ENCODE measurements at places on chromosomes 3 and 15.

- no peak for DNase-seq
Measured at GRCh38 chr15:63146684-63147083, 10.6 kb downstream of the RPS27L start.

GRCh38 chr15:47415539-47415971 is 301.8 kb upstream of the SEMA6D start:
- DNase-seq, result no peak

- DNase-seq, result no peak
Measured at GRCh38 chr15:68582864-68583263, 4.1 kb downstream of the CORO2B start.

GRCh38 chr3:23174426-23175039 is 28.6 kb upstream of the UBE2E2 start:
- no peak for DNase-seq

DNA sequence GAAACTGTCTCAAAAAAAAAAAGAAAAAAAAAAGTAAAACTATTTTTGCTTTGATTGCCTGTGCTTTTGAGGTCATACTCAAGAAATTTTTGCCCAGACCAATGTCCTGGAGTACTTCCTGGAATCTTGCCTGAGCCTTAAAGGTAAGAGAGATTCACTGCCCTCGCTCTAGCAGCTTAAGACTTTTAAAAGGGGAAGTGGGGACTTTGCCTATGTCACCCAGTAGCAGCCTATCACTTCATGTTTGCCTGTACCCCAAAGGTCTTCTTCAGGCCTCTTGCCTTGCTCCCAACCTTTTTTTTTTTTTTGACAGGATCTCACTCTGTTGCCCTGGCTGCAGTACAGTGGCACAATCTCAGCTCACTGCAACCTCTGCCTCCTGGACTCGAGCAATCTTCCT is 18.9 kb upstream of the GOLGB1 start:
- no peak for DNase-seq

DNA sequence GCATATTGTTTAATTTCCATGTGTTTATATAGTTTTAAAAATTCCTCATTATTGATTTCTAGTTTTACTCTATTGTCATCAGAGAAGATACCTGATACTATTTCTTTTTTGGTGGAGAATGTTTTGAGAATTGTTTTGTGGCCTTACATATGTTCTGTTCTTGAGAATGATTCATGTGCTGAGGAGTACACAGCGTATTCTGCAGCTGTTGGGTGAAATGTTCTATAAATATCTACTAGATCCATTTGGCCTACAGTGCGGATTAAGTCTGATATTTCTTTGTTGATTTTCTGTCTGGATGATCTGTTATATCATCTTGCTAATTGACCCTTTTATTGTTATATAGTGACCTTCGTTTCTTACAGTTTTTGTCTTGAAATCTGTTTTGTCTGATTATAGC is 109.7 kb downstream of the UBE2E2 start:
- DNase-seq, result no peak

DNA sequence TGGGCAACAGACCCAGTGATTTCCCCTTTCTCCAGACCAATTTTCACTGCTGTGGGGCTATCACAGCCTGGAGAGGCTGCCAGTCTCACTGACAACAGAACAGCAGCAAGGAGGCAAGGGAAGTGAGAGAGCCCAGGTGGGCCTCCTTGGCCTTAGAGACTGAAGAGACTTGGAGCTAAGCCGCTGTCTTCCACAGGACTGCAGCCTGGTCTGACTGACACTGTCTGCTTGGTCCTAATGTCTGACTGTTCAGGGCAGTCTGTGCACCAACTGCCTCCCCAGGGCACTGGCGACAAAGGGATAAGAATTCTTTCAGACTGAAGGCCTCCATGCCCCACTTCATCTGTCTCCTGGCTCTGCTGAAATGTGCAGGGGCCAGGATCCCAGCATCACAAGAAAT is 11.5 kb downstream of the POMGNT2 start:
- no peak for DNase-seq

- no peak for DNase-seq
Measured at GRCh38 chr15:67611370-67612369, 69.2 kb downstream of the MAP2K5 start.

DNA sequence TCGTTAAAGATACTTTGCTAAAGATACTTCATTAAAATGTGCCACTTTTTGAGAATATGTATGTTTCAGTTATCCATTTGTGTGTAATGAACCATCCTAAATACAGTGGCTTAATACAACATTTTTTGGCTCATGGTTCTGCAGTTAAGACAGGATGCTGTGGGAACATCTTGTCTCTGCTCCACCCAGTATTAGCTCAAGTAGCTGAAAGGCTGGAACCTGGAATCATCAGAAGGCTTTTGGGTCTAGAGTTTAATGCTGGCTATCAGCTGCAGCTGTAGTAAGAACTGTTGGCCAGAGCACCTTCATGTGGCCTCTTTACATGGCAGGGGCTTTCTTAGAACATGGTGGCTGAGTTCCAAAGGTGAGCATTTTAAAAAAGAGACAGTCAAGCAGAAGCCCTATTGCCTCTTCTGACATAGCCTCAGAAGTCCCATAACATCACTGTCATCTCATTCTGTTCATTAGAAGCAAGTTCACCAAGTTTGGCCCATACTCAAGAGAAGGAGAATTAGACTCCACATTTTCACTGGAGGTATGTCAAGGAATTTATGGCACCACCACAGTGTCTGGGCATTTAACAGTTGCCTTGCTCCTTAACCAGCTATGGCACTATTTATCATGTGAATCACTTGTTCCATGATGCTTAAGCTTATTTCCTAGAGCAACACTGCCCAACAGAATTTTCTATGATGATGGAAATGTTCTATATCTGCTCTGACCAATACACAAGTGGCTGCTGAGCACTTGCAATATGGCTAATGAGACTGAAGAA is 70.4 kb upstream of the PDZRN3 start:
- DNase-seq, result no peak

DNA sequence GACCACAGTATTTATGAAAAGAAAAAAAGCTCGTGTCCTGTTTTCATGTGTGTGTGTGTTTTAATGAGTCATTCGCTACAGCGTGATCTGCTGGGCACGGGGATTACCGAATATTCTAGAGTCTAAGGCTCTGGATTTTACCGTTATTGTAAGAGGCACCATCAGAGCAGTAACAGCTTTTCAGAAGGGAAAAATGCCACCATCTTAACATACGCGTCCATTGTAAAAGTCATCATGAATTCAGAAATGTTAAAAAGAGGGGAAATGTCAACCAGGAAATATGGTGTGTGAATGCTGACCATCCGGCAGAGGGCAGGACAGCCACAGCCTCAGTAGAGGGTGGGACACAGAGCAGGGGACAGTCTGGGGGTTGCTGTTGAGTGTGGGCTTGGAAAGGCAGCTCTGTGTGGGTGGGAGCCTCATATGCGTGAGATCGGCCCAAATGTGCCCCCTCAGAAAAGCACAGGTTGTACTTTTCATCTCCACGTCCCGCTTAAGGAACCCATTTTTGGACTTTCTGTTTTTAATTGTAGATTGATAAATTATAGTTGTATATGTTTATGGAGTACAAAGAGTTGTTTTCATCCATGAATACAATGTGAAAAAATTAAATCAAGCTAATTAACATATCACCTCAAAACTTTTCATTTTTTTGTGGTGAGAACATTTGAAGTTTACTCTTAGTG is 69.6 kb downstream of the ASB7 start:
- DNase-seq, result no peak

DNA sequence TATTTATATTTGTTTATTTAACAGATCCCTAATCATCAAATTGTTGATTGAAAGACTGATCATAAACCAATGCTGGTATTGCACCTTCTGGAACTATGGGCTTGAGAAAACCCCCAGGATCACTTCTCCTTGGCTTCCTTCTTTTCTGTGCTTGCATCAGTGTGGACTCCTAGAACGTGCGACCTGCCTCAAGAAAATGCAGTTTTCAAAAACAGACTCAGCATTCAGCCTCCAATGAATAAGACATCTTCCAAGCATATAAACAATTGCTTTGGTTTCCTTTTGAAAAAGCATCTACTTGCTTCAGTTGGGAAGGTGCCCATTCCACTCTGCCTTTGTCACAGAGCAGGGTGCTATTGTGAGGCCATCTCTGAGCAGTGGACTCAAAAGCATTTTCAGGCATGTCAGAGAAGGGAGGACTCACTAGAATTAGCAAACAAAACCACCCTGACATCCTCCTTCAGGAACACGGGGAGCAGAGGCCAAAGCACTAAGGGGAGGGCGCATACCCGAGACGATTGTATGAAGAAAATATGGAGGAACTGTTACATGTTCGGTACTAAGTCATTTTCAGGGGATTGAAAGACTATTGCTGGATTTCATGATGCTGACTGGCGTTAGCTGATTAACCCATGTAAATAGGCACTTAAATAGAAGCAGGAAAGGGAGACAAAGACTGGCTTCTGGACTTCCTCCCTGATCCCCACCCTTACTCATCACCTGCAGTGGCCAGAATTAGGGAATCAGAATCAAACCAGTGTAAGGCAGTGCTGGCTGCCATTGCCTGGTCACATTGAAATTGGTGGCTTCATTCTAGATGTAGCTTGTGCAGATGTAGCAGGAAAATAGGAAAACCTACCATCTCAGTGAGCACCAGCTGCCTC is 14.7 kb downstream of the THBS1 start:
- no peak for DNase-seq

GRCh38 chr15:70219256-70219895 is 121.7 kb upstream of the TLE3 start:
- no peak for DNase-seq

- no peak for DNase-seq
Measured at GRCh38 chr3:120780977-120781376, 38.4 kb downstream of the GTF2E1 start.

GRCh38 chr3:39318301-39318700 is 11.2 kb upstream of the CCR8 start:
- no peak for DNase-seq

DNA sequence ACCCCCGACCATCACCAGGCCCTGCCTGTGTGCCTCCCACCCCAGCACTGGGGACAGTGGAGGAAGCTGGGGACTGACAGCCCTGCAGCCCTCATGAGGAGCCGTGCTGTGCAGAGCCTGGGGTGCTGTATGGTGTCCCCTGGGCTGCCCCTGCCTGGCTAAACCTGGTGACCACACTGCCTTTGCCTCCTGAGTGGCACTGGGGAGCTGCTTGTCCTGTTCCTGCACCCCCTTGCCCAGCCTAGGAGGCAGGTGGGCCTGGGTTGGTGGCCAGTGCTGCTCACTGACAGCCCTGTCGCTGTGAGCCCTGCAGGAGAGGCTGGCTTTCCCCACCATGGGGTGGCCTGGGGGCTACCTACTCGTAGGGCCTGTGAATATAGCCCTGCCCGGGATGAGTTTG is 159.4 kb downstream of the NSMCE3 start:
- DNase-seq, result no peak

DNA sequence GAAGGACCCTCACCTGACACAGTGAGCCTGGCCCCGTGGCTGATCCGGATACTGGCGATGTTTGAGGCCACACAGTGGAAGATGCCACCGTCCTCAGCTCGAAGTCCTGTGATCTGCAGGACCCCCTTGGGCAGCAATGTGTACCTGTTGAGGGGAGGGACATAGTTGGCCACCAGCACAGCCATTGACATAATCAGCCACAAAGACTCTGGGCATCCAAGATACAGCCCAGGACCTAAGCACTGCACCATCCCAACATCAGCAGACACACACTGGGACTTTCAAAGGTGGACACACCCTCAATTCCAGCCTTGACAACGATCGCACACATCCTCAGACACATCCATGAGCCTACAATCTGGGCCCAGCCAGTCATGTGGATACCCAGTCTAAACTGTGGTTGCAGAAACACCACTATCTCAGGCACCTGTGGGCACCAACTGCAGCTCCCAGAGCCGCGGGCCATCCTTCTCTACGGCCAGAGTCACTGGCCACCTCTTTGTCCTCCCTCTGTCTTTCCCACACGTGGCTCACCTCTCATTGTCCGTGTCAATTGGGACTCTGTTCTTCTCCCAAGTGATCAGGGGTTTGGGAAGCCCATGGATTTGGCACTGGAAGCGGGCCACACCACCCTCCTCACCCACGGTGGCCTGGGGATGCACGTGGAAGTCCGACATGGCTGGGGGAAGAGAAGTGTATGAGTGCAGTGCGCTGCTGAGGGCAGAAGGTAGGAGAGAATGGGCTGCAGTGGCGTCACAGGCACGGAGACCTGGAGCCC is 31.0 kb downstream of the RNU5B-1 start:
- DNase-seq, result no peak

DNA sequence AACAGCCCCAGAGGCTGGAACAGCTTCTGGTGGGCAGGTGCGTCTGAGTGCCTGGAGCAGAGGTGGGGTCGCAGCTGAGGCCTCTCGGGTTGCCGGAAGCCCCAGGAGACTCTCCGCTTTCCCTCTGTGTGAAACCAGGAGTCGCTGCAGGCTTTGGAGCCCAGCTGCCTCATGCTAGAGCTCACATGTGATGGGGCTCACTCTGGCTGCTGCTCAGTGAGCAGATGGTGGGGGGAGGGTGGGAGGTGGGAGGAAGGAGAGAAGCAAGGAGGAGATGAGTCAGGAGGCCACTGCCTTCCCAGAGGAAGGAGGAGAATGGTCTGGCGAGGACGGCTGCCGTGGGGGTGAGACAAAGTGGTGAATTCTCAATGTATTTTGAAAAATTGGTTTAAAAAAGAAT is 290.1 kb upstream of the CHRNA7 start:
- no peak for DNase-seq

GRCh38 chr15:69941706-69942495 is 155.8 kb downstream of the TLE3 start:
- DNase-seq, result no peak

GRCh38 chr3:69241769-69242168 is 119.4 kb upstream of the LMOD3 start:
- DNase-seq, result no peak

- DNase-seq, result no peak
Measured at GRCh38 chr15:57337868-57338411, 38.4 kb upstream of the CGNL1 start.

- no peak for DNase-seq
Measured at GRCh38 chr3:101873619-101874018, 24.3 kb downstream of the NFKBIZ start.

GRCh38 chr3:194137506-194138474 is 1.8 kb downstream of the HES1 start:
- DNase-seq, result no peak

DNA sequence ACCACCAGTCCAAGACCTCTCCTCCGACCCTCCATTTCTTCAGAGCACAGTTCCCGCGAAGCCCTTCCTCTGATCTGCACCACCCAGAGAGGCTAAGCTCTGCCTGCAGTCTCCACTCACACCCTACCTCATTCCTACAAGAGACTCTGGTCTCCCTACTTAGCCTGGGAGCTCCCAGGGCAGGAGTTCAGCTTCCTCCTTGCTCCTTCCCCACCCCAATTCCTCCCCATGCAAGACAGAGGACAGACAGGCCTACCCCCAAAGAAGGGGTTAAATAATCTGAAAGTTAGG is 12.6 kb upstream of the VIPR1 start:
- no peak for DNase-seq

DNA sequence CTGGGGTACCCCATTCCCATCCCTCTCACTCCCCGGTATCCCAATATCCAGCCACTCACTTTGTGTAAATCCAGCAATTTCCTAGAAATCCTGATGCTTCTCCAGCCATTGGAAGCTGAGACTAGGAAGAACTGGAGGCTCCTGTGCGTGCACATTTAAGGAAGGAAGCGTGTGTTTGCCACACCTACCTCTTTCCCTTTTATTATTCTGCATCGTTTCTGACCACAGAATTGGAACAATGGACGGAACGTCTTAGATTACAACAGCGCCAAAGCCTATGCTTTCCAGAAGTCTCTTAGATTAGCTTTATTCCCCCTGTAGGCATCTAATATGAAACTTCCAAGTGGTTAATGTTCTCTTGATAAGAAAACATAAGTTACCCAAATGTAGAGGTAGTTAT is 234.8 kb upstream of the TRIM42 start:
- DNase-seq, result no peak

All from NCI-H1436 treated with DMSO at 0.1 percent for 48 hours (cell line).